ENCODE measurements at places on chromosomes 2 and 18.

DNA sequence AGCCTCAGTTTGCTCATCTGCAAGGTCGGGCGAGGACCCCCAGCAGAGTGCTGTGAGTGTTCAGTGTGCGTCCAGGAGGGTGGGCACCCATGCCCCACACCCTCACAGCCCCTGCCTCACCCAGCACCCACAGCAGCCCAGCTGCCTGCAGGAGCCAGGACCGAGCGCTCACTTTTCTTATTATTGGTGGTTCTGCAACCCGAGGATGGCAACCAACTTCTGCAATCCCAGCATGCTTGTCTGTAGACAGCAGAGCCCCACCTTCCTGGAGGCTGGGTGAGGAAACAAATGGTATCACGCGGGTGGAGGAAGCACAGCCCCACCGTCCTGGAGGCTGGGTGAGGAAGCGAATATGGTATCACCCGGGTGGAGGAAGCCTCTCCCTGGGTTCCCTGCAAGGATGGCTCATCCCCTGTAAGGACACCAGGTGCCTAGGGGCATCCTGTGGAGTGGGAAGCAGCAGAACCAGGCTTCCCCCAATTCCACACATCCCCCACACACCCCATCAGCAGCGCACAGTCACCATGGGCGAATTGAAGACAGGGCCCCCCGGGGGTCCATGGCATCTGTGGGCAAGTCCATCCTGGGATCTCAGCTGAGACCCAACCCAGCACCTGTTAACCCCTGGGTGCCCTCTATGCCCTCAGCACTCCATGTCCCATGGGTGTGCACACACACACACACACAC is 220.5 kb upstream of the RAB6C start:
- peak; percentile 64 for DNase-seq

DNA sequence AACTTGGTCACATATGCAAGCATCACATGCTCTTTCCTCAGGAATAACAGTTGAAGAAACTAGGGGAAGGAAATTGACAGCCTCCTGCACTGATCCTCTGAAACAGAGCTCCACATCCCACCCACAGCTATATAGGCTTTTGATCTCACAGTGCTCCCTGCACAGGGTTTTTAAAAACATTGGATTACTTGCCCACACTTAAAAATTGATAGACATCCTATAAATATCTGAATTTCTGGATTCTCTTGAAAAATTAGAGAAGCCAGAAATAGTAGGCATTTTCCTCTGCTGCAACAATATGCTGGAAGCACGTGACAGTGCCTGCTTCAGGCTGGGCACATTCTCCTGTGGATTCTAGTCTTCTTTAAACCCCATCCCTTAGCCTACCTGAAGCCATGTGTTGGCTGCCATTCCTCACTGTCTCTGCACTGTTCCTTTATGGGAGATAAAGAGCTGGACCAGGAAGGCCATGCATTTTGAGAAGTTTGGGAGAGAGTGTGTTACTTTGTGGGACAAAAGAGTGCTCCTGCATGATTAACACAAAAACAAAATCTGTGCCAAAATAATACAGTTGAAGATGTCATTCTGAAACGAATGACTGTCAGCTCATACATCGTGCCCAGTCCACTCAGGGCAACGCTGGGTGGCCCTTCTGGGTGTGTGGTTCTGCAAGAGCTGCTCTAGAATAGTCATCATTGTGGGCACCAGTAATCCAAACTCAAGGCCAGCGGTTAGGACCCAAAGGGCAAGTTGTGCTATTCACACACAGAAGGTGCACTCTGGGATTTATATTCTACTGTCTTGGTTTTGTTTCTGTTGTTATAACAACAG is 59.8 kb downstream of the GYPC start:
- no peak for DNase-seq

DNA sequence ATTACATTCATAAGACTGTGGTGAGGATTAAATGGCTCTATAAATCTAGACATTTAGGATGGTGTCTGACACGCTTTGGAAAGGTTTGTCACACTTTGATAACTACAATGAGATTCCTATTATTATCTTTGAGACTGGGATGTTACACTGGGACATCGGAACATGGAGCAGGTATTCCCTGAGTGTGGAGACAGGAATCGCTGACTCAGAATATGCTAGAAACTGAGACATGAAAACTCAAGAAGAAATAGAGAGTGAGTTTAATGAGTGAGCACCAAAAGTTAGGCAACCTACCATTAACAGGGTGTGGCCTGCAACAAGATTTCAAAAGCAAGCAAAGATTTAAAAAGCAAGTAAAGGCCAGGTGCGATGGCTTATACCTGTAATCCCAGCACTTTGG is 145.4 kb downstream of the TMEFF2 start:
- no peak for DNase-seq

- no peak for DNase-seq
Measured at GRCh38 chr2:65548576-65549256, 116.3 kb upstream of the SPRED2 start.

GRCh38 chr18:48360376-48361021 is 48.7 kb downstream of the ZBTB7C start:
- no peak for DNase-seq

DNA sequence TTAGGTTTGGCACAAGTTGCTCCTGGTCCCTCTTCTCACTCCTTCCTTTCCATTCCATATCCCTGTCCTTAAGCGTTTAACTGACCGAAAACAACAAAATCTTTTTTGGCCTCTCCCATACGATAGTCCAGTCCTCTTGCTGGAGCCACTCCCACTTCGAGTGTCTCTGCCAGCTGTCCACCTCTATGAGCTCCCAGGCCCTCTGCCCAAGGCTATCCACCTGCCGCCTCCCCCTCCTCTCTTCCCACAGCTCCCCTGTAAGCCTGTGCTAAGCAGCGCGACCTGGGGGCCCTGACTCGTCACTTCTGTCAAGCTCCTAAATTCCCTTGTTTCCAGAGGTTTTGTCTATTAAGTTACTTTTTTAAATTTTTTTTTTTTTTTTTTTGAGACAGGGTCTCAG is 47.0 kb upstream of the FOSL2 start:
- no peak for DNase-seq

GRCh38 chr18:2168022-2168421 is 403.3 kb downstream of the METTL4 start:
- no peak for DNase-seq

DNA sequence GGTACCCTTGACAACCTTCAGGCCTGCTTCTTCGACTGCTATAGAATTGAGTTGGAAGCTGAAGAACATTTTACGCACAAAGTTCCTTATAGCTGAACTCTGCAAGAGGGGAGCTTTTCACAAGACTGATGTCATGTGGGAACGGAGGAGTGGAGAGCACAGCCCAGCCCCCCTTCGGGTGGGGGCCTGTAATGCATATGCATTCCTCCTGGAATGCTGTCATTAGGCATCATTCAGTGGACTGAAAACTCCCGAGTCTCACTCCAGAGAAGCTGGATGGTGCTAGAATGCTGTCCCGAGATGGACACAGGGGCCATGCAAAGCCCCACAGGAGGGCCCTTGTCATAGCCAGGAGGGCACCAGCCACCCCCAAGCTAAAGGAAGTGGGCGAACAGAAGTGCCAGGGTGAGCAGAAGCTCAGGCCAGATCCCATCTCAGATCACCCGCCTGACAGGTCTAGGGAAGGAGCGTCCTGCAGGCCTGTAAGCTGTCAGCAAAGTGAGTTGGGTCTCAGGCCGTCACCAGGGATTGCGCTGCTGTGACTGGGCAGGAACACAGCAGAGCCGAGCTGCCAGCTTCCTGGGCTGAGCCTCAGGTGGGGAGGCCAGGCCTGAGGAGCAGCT is 43.8 kb upstream of the RBM44 start:
- DNase-seq, result no peak

GRCh38 chr2:101466426-101466825 is 8.5 kb downstream of the RFX8 start:
- DNase-seq, result no peak

GRCh38 chr18:67742954-67743353 is 226.4 kb upstream of the DSEL start:
- DNase-seq, result no peak

DNA sequence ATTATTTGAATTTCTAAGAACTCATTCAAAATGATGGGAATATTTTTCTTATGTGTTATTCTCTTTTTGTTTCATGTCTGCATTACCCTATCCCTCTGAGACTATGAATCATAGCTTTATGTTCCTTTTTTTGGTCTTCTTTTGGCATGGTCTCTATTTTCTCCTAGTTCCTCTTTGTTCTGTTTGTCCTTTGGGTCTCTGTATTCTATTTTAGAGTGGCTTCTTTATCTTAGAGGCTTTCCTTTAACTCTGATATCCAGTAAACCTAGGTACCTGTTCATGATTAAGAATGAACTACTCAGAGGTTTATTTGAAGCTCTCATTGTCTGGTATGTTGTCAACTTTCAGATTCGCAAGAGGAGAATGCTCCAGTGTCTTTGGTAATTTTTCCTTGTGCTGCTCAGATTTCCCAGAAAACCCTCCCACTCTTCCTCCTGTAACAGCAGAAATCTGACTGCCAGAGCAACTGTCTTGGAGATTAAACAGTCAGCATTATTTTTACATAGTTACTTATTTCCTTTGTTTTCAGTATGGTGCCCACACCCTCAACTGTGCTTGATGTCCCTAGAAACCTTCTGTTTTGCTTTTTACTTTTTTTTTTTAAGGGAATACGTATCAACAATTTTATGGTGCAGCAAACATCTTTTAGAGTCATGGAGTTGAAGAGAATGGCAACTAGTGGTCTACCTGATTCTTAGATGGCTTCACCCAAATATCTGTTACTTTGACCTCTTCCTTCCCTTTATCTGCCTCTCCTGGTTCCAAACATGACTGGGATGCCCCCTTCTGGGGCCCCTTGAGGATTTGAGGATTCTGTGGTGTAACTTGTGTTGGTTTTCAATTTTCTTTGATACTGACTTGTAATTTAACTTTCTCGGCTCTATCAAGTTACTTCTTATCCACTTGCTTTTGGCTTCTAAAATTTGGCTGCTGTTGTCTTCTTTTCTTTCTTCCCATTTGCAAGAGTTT is 92.0 kb downstream of the DPP10 start:
- DNase-seq, result no peak

DNA sequence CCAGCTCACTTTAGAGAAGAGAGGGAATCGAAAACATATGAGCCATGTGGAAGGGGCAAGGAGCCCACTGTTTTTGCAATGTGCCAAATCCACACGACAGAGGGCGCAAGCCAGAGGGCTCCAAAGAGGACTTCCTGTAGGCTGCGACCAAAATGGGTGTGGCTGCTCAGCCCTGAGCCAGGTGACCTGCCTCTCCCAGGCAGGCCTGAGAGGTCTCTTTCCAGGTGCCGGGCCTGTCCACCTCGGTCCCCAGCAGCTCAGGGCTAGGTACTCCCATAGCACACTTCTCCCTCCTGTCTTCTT is 153.8 kb downstream of the TTC32 start:
- DNase-seq, result no peak

- DNase-seq, result no peak
Measured at GRCh38 chr18:31576670-31577069, 15.0 kb upstream of the TTR start.

- DNase-seq, result no peak
Measured at GRCh38 chr2:27255660-27256059, 7.2 kb downstream of the SLC30A3 start.
